EL (cell line): ENCODE measurements at places on chromosomes 5 and 9.

GRCh38 chr5:123486951-123487655 lies 24.9 kb upstream of the CSNK1G3 start:
- DNase-seq = peak; percentile 11

DNA sequence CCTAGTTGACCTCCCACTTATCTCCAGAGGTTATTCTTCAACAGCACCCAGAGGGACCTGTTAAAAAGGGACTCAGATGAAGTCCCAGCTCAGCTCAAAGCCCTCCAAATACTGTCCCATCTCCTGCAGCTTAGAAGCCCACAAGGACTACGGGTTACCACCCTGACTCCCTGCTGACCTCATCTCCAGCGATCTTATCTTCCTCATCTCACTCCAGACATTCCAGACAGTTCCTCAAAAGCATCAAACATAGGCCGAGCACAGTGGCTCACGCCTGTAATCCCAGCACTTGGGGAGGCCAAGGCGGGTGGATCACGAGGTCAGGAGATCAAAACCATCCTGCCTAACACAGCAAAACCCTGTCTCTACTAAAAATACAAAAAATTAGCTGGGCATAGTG lies 263.8 kb upstream of the TLE4 start:
- no peak for DNase-seq

- DNase-seq = no peak
Observed at GRCh38 chr9:38619556-38620447, 594 bp downstream of the ANKRD18A start.

DNA sequence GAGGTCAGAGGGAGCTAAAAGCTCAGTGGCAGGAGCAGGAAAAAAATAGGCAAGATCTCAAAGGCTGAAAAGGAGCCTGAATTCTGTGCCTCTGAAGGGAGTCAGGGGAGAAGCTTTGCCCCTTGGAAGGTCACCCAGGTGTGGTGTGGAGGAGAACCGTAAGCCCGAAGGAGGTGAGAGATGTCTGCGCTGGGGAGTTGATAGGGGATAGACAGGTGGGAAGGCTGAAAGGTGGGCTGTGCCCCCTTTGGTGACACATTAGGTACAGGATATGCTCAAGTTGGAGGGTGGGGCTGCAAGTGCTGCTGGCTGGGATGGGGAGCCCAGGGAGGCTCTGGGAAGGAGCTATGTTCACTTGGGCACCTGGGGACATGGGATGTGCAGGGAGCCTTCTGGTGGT lies 217.7 kb downstream of the PAX5 start:
- no peak for DNase-seq

DNA sequence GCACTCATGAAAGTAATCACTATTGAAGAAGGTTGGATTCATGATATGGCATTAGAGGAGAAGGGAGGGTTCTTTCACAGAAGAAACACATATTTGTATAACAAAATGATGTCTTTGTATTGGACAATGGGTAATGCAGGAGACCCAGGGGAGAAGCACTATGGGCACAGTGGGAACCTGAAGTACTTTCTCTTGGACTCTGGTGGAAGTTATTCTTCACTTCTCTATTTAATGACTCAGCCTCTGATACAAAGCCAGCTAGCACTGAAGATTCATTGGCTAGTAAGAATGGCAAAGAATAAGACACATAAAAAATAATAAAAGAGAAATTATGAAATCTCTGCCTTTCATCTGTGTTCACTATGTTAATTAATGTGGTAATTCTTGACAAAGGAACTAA lies 149.9 kb upstream of the PRR16 start:
- no peak for DNase-seq

DNA sequence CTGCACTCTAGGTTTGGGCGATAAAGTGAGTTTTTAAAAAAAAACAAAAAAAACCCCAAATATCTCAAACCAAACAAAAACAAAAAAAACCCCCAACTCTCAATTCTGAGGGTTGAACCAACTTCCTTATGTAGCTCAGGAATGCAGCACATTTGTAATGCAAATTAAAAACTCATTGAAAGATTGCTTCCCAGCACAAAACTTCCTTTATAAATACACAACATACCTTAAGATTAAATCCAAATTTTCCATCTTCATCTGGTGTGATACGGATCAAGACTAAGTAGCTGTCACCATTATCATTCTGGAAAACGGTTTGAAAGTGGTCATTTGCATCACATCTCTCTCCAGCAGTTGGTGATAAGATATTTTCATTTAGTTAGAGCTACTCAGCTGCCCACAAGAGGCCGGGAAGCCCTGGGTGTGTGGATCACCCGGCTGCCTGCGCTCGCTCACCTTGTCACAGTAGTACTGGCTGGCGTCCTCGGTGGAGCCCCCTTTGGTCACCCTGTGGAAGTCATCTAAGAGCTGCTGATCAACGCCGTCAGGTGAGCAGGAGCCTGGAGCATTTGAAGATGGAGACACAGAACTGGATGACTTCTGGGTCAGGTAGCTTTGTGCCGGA lies 88.2 kb downstream of the PTPN3 start:
- no peak for DNase-seq

DNA sequence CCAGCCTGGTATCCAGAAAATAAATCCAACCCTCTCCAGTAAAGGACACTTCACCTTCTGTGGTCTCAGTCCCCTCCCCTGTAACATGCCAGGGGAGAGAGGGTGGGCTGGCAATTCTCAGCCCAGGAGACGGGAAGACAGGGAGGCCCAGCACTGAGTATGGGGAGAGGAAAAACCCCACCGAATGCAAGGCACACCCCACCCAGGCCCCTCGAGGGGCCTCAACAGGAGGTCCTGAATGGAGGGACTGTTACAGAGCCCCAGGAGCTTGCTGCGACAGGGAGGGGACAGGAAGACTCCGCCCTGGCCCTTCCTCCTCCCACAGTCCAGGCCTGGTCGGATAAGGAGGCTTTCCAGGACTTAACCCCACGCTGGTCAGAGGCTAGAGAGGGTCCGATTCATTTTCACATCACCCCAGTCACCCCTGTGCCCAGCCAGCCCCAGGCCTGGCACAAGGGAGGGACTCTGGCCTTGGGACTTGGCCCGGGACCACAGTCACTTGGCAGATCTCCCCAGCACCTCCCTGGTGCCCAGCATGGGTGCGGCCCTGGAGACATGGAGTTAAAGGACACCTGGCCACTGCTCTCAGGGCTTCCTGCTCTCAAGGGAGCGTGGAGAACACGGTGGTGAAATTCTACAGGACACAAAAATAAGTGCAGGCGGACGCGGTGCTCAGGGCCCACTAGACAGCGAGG lies 44.9 kb upstream of the STXBP1 start:
- DNase-seq = peak; percentile 64

DNA sequence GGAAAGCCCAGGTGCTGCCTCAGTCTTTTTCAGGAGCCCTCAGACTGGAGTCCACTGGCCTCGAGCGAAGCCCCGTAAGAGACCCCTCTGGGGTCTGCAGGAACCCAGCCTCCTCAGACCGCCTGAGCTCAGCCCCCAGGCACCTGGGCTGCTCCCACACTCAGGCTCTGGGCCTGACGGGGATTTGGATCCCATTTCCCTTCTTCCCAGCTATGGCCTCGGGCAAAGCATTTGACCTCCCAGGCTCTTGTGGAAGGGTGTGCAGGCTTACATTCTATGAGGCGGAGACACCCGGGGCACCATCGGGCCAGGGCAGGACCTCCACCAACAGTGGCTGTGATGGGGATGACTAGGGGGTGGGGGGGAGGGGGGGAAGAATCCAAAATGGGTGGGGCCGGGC lies 4.5 kb downstream of the AGPAT2 start:
- no peak for DNase-seq

DNA sequence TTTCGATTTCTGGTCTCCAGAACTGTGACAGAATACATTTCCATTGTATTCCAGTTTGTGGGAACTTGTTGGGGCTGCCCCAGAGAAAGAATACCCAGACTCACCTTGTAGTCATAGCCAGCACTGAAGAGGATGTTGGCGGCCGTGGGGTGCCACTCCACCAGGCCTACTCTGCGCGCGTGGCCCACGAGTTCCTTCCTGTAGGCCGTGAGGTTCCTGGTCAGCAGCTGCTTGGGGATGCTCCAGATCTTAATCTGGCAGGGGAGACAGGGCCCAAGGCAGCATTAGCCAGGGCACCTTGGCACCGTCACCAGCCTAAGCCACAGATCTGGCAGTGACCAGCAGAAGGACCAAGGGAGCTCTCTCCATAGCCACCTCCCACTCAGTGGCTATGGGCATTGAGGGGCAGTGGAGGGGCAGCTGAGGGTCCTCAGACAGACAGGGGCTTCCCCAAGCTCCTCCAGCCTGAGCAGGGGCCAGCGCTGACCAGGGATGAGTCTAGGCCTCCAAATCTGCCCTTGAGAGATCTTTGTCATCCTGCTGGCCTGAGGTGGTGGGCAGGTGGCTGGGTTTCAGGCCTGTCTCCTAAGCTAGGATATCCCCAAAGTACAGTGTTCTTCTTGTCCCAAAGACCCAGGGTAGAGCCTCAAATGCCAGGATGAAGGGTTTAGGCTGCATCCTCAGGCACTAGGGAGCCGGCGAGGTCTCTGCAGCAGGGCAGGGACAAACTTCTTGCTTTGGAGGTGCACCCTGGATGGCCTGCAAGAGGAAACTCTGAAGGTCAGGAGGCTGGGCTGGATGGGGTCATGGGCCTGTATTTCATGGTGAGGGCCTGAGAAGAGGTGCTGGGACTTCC lies 15.9 kb upstream of the TRIM14 start:
- DNase-seq = no peak

DNA sequence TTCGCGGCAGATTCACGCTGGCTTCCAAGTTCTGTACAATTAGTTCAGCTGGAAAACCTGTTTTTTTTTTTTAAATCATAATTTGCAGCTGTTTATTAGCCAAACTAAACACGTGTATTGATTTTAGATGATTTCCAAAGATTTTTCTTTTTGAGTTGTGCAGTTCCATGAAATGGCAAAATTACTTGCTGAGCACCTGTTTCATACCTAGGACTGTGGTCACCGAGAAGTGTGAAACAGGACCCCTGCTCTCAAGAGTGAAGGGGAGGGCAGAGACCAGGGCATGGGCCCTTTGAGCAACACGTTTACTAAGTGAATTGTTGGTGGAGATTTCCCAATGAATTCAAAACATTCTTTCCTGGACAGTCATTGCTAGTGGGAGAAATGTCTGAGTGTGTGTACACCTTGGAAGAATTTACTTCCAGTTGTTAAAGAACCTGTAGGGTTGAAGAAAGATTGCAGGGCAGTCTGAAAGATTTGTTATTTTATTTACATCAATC lies 688 bp downstream of the SNX24 start:
- DNase-seq = peak; percentile 80

- peak; percentile 39 for DNase-seq
Observed at GRCh38 chr5:34684281-34684979, 28.3 kb downstream of the RAI14 start.

DNA sequence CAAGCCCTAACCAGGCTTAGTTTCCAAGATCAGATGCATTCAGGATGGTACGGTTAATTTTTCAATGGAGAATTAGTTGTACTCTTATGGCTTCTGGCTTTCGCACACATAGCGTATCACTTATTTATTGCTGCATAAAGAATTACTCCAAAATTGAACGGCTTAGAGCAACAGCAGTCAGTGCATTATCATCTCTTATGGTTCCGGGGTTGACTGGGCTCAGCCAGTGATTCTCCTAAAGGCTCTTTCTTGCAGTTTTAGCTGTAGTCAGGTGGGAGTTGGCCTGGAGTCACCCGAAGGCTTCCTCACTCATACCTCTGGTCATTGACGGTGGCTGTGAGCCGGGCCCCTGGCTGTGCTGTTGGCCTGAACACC lies 595 bp upstream of the GRHPR start:
- DNase-seq = no peak

GRCh38 chr9:119213471-119213870 lies 155.8 kb downstream of the BRINP1 start:
- DNase-seq = no peak

DNA sequence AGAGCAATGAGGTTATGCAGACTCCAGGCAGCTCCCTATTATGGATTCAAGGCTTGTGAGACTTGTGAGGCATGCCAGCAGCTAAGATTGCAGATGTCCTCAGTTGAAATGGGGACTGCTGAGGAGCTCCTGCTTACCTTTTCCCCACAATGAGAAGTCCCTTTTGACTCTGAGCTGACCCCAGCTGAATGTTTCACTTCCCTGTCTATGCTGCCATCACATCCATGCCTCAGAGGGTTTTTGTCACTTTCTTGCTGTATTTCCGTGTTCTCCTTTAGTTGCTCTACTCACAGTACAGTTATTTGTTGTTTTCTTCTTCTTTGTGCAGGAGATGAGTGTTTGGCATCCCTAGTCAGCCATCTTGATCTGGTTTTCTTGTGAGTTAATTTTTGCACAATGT lies 18.8 kb upstream of the OR2S2 start:
- no peak for DNase-seq

DNA sequence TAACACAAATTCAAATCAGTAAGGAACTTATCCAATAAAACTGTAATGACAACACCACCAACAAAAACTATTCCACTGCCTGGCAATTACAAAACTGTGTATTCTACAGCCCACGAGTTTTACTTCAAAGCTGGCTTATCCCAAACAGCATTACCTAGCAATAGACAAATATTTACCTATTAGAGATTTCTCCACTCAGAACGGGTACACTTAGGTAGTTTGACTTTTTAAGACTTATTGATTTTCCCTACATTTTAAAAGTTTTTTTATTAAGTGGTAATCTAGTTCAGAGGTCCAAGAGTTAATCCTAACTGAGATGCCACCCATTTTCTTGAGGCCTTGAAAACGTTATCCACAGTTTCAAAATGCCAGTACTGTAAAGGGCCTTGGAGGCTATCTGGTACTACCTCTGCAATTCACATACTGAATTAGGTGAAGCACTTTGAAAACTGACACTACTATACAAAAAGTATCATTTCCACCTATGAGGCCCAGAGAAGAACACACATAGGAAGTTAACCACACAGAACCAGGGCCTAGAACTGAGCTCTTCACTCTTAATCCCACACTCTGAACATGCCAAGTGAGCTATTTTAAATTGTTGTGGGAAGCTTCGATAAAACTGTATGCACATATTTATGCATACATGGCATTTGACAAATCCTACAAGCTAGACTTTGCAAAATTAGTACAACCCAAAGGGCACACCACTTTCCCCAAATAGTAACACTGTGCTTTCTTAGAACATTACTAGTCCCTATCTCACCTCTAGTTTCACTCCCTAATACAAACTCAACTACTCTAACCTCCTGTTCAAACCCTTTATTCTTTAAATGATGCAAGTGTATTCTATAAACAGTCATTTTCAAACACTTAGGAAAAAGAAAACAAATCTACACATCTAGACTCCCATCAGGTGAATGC lies 2.1 kb downstream of the NADK2 start:
- no peak for DNase-seq

GRCh38 chr5:10009802-10010201 lies 239.9 kb downstream of the ATPSCKMT start:
- DNase-seq = no peak

DNA sequence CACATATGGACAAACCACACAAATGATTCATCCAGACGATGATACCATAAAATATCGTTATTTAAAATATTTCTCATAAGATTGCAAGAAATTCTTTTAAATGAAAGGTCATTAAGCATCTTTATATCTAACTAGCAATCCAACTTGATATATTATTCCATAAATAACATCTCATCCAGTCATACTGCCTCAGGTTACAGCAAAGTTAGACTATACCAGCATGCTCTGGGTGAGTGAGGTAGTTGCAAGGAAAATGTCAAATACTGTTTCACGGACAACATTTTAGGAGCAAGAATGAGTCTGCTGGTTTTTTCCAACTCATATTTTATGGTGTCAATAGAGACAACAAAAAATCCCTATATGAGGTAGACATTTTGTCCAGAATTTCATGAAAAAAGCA lies 200.9 kb upstream of the TRPM3 start:
- DNase-seq = no peak

GRCh38 chr5:138370537-138370936 lies 18.1 kb downstream of the KDM3B start:
- peak; percentile 9 for DNase-seq
